MCF 10A (cell line): ENCODE measurements at places on chromosomes 13 and 19. TPM values are rescaled to one million over a fixed set of nuclear protein-coding genes. Genes with fewer than 3 reads are reported as not detected.

DNA sequence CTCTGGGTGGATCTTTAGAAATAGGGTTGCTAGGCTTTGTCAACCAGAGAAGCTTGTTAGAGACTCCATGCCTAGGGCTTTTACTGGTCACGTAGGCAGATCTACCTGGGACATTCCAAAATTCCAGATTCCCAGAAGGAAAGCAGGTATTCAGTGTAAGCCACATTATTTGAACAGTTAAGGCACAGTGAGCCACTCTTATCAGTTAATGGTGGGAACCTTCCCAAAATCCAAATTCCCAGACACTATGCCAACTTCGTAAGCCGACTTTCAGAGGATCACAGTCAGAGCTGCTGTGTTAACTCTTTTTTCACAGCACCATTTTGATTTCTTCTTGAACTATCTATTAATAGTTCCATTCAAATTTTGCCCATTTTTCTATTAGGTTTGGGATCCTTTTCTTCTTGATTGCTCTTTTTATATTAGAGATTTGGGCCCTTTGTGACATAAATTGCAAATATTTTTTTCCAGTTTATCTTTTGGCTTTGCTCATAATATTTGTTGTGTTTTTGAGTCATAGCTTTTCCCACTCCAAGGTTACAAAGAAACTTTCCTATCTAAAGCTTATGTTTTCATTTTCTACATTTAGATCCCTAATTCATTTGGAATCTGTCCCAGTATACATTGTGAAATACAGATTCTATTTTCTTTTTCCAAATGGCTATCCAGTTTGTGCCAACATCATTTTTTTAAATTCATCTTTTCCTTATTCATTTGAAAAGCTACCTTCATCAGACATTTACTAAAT, 77.3 kb downstream of the DHRS12 start:
- H3K36me3 ChIP-seq, result peaks cover 7% of the 10 kb centered on the region
- DNase-seq, result peak; percentile 79
- peak overlapping the region; percentile 70 for H3K27ac ChIP-seq
- no peaks in the 10 kb centered on the region for H3K27me3 ChIP-seq

GRCh38 chr19:16836115-16837034, 7.2 kb downstream of the SIN3B start:
- H3K27ac ChIP-seq, result peak overlapping the region; percentile 59
- H3K36me3 ChIP-seq, result peaks cover 61% of the 10 kb centered on the region
- peak; percentile 16 for DNase-seq
- H3K27me3 ChIP-seq, result no peaks in the 10 kb centered on the region

GRCh38 chr19:33621065-33621785, 528 bp upstream of the CHST8 start:
- DNase-seq, result no peak
- H3K36me3 ChIP-seq, result no peaks in the 10 kb centered on the region
- H3K27ac ChIP-seq, result no peak overlapping the region
- no peaks in the 10 kb centered on the region for H3K27me3 ChIP-seq
- no peaks in the 10 kb centered on the region for H3K4me1 ChIP-seq

Gene NUDT19
- total RNA-seq, result 29.4 and 33.4 TPM in 2 replicates

Gene CEBPA
- 4.7 and 6.2 TPM in 2 replicates for total RNA-seq

Gene SERPINE3
- not detected in 2 replicates for total RNA-seq

Gene C19orf33
- total RNA-seq, result 343 and 381 TPM in 2 replicates

Gene PROZ
- not detected in 2 replicates for total RNA-seq

DNA sequence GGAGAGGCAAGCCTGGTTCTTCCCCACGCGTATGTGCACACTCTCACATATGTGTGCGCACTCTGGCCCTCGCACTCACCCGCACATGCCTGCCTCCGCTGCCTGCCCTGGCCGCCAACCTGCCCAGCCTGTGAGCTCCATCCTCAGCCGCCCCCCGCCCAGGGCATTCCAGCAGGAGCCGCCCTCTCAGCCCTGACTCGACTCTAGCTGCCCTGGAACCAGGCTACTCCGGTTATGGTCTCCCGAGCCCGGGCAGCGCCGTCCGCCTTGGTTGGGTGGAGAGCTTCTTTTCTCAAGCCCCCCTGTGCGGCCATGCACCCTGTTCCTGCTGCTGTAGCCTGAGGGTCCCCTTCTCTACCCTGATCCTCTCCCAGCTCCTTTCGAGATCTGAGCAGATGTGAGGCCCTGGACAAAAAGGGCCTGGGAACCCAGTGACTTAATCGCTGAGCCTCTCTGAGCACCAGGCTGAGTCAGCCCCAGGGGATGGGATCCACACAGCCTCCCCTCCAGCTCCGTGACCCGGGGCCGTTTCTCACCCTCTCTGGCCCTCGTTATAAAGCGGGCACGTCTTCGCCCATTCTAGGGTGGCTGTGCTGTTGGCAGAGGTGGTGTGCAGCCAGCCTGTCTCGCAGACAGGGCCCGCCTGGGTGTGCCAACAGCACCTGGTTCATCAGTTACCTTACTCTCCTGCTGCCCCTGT, 191.5 kb downstream of the TEX29 start:
- H3K36me3 ChIP-seq, result no peaks in the 10 kb centered on the region
- H3K4me1 ChIP-seq, result no peaks in the 10 kb centered on the region
- no peaks in the 10 kb centered on the region for H3K27me3 ChIP-seq
- H3K4me3 ChIP-seq, result no peak overlapping the region

- peaks cover 19% of the 10 kb centered on the region for H3K36me3 ChIP-seq
- no peak overlapping the region for H3K4me3 ChIP-seq
- no peak for DNase-seq
- peaks cover 17% of the 10 kb centered on the region for H3K4me1 ChIP-seq
- H3K27ac ChIP-seq, result no peak overlapping the region
These were observed 22.6 kb downstream of the KDM4B start for GRCh38 chr19:4991538-4991937.

GRCh38 chr19:12785431-12786031, 5.8 kb upstream of the JUNB start:
- no peak overlapping the region for H3K27ac ChIP-seq
- no peak overlapping the region for H3K4me3 ChIP-seq
- H3K27me3 ChIP-seq, result no peaks in the 10 kb centered on the region
- no peak for DNase-seq
- H3K36me3 ChIP-seq, result peaks cover 3% of the 10 kb centered on the region
